ENCODE measurements at places on chromosomes 13 and 19. TPM values are rescaled to one million over a fixed set of nuclear protein-coding genes. Genes with fewer than 3 reads are reported as not detected.

STK11 gene
- total RNA-seq, result 71.0 TPM

FAAP24 gene
- 2.6 TPM for total RNA-seq

SIGLEC8 gene
- total RNA-seq, result not detected

LHB gene
- 0.48 TPM for total RNA-seq

ATXN8OS gene
- total RNA-seq, result not detected

OR10H1 gene
- total RNA-seq, result not detected

GARIN5A gene
- not detected for total RNA-seq

ZNF492 gene
- under 0.01 TPM for total RNA-seq

NLRP7 gene
- not detected for total RNA-seq

DAND5 gene
- total RNA-seq, result not detected

URAD gene
- total RNA-seq, result not detected

OR2Z1 gene
- not detected for total RNA-seq

PLA2G4C gene
- 56.3 TPM for total RNA-seq

TTYH1 gene
- total RNA-seq, result not detected

PRRG2 gene
- 8.5 TPM for total RNA-seq

CLDND2 gene
- total RNA-seq, result not detected

SIGLEC7 gene
- not detected for total RNA-seq

PTGER1 gene
- 0.19 TPM for total RNA-seq

C19orf73 gene
- total RNA-seq, result 0.48 TPM

MEIS3 gene
- 0.29 TPM for total RNA-seq

UGGT2 gene
- total RNA-seq, result 37.6 TPM

LSR gene
- total RNA-seq, result 0.29 TPM

BCAM gene
- 29.4 TPM for total RNA-seq

CSNK1G2 gene
- total RNA-seq, result 103 TPM

NCR1 gene
- total RNA-seq, result not detected

ZNF175 gene
- total RNA-seq, result 17.0 TPM

FGF14 gene
- not detected for total RNA-seq

EXOC3L2 gene
- 1.6 TPM for total RNA-seq

CYP4F8 gene
- total RNA-seq, result not detected

PNMA8A gene
- 0.10 TPM for total RNA-seq

OSCAR gene
- 0.19 TPM for total RNA-seq

C13orf42 gene
- not detected for total RNA-seq

FFAR1 gene
- not detected for total RNA-seq

LRRC63 gene
- total RNA-seq, result 0.10 TPM

LILRA1 gene
- total RNA-seq, result not detected

KLF1 gene
- total RNA-seq, result not detected

LHFPL6 gene
- 21.7 TPM for total RNA-seq

CASP14 gene
- total RNA-seq, result not detected

ZNF493 gene
- total RNA-seq, result 13.1 TPM

PRR36 gene
- not detected for total RNA-seq

ZNF835 gene
- not detected for total RNA-seq

ADM5 gene
- total RNA-seq, result 0.98 TPM

CEACAM7 gene
- not detected for total RNA-seq

PLIN4 gene
- under 0.01 TPM for total RNA-seq

FOSB gene
- 0.65 TPM for total RNA-seq

ZNF667 gene
- total RNA-seq, result 3.6 TPM

ZNF536 gene
- not detected for total RNA-seq

KIR2DL4 gene
- not detected for total RNA-seq

SHISA7 gene
- total RNA-seq, result not detected

S1PR4 gene
- 1.6 TPM for total RNA-seq

JSRP1 gene
- total RNA-seq, result not detected

FAM216B gene
- total RNA-seq, result not detected

HCST gene
- total RNA-seq, result not detected

Data from vein endothelial cell (primary cell).